Cerebellar cortex (tissue), 1 donor: ENCODE measurements at places on chromosomes 11 and 22.

DNA sequence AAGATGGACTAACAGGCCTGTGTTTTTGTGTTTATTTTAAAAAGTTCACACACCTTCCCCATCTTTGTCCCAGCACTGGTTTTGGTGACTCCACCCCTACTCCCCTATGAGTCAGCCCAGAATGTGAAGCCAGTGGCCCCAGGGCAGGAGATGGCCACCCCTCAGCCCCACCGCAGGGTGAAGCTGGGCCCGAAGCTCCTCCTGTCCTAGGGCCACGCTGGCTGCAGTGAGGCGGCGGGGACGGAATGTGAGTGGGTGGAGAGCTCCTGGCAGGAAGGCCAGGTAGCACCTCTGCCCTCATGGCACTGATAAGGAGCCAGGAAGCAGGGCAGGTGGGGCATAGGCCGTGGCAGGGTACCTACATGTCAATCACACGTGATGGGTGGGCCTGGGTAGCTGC is 39.9 kb downstream of the SGSM3 start:
- no peak for DNase-seq

- DNase-seq = no peak
These were observed 31.7 kb downstream of the IGF2 start for GRCh38 chr11:2107521-2107920.

- no peak for DNase-seq
These were observed at the start of gene MS4A8 for GRCh38 chr11:60699284-60699691. TSS of gene MS4A8 (plus strand) at chr11:60699612. CDS start at chr11:60700861, 1,249 bp downstream.

DNA sequence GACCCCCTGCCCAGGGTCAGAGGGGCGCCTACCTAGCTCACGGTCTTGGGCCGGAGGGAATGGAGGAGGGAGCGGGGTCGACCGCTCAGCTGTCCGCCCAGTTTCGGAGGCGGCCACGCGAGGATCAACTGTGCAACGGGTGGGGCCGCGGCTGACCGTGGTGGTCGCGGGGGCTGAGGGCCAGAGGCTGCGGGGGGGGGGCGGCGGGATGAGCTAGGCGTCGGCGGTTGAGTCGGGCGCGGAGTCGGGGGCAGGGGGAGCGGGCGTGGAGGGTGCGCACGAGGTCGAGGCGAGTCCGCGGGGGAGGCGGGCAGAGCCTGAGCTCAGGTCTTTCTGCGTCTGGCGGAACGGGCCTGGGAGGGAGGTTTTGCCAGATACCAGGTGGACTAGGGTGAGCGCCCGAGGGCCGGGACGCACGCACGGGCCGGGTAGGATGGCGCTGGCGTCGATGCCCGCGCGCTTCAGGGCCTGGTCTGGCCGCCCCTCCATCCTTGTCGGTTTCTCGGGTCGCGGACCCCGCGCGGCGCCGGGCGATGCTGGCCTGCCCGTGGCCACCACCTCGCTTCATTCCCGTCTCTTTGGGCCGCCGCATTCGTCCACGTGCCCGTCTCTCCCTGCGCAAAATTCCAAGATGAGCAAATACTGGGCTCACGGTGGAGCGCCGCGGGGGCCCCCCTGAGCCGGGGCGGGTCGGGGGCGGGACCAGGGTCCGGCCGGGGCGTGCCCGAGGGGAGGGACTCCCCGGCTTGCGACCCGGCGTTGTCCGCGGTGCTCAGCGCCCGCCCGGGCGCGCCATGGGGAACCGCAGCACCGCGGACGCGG is at the start of gene DRD4:
Gene DRD4, plus strand, starts transcription at position 759 of the 822 bp plus-strand sequence. Its CDS starts 36 bp downstream, at position 795.
- no peak for DNase-seq

- no peak for DNase-seq
These were observed 3.0 kb downstream of the TTC12 start for GRCh38 chr11:113317339-113317738.

GRCh38 chr22:36364255-36365019 is 23.3 kb downstream of the MYH9 start:
- no peak for DNase-seq

- no peak for DNase-seq
These were observed 115.6 kb upstream of the PDGFD start for GRCh38 chr11:104279587-104279986.

GRCh38 chr22:44042249-44043218 is 18.4 kb downstream of the PARVB start:
- no peak for DNase-seq

- DNase-seq = no peak
These were observed 3.0 kb downstream of the INSC start for GRCh38 chr11:15117751-15118150.

DNA sequence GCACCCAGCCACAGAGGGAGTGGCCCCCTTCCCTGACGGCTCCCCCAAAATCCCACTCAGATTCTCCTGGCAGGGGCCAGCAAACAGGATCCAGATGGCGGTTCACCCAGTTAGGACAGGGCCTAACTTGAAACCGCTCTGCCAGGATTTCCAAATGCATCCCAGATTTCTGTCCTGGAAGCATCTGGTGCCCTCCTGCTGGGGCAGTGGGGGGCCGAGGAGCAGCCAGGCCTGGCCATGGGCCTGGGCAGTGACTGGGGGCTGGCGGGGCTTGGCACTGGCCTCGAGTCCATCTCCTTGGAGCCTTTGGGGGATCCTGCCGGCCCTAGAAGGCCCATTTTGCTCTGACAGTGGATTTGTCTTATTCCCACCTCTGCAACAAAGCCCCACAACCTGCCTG is 17.9 kb upstream of the EMID1 start:
- DNase-seq = peak; percentile 53

- no peak for DNase-seq
These were observed 64.1 kb upstream of the EED start for GRCh38 chr11:86180423-86180822.

- no peak for DNase-seq
These were observed 90.9 kb downstream of the RRAS2 start for GRCh38 chr11:14267861-14268635.

- no peak for DNase-seq
These were observed 80.5 kb upstream of the LINC01488 start for GRCh38 chr11:69400771-69401590.

DNA sequence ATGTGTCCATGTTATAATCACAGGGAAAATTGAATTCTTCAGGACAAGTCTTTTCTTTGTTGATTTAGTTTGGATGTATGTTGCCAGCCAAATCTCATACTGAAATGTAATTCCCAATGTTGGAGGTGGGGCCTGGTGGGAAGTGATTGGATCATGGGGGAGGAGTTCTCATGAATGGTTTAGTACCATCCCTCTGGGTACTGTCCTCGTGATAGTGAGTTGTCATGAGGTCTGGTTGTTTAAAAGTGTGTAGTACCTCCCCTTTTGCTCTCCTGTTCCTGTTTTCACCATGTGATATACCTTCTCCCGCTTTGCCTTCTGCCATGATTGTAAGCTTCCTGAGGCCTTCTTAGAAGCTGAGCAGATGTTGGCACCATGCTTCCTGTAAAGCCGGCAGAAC is 100.3 kb downstream of the CCDC81 start:
- no peak for DNase-seq

- DNase-seq = no peak
These were observed 69.1 kb downstream of the LDLRAD3 start for GRCh38 chr11:36012979-36013378.

GRCh38 chr11:111378185-111378860 is 752 bp downstream of the POU2AF1 start:
- no peak for DNase-seq

GRCh38 chr11:90223248-90223585 is 368 bp upstream of the CHORDC1 start:
- no peak for DNase-seq

GRCh38 chr11:89159974-89160373 is 17.7 kb upstream of the TYR start:
- no peak for DNase-seq

- no peak for DNase-seq
These were observed 16.4 kb upstream of the KAT5 start for GRCh38 chr11:65695459-65696241.

- DNase-seq = peak; percentile 40
These were observed 6.7 kb downstream of the CENPM start for GRCh38 chr22:41939981-41940831.

GRCh38 chr11:43567396-43567975 is 113.1 kb upstream of the HSD17B12 start:
- peak; percentile 80 for DNase-seq

GRCh38 chr11:65927904-65928397 is 8.7 kb downstream of the DRAP1 start:
- DNase-seq = no peak

GRCh38 chr11:27465629-27466028 is 7.0 kb downstream of the LGR4 start:
- no peak for DNase-seq

DNA sequence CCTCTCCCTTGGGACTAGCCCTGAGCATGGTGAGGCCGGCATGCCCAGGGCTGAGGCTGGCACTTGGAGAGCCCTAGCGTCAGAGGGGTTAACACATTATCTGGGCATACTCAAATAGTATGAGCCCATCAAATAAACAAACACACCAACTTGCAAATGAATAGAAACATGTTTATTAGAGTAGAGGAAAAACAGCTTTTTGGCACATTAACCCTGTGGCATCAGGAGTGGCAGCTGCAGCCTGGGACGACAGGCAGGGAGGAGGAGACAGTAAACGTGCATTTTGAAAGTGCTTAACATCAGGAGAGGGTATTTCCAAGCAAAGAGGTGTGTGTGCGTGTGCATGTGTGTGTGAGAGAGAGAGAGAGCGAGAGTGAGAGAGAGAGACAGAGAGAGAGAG is 684.9 kb downstream of the NTM start:
- DNase-seq = peak; percentile 70

DNA sequence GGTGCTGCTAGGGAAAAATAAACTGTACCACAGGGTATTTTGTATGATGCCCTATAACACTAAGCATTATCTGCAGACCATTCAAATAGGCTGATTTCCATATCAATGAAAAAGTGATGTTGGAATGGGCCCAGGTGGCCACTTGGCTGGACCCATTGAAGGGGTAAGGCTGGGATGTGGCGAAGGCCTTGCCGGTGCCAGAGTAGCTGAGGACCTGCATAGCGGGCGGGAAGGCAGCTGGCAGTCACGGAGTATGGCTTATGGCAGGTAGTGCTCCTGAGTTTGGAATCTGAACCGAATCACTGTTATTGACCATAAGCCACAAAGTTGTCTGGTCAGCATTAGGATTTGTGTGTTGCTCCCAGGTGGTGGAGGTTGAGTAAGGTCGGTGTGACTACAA is 131.0 kb downstream of the MICAL2 start:
- DNase-seq = no peak

GRCh38 chr22:35879351-35879750 is 149.3 kb downstream of the RBFOX2 start:
- no peak for DNase-seq

DNA sequence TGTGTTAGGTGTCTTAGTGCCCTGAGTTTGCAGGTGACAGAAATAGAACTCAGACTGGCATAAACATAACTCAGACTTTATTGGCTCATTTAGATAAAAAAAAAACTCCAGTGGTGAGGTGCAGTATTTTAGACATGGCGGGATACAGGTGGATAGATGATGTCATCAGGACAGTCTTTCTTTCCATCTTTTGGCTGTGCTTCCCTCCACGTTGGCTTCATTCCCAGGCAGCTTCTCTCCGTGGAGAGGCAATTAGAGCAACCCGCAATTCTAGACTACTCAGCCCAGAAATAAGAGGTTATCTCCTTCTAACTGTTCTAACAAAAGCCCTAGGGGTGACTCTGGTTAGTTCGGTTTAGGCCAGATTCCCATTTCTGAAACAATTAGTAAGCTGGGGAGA is 40.5 kb downstream of the NCAM1 start:
- DNase-seq = peak; percentile 70

DNA sequence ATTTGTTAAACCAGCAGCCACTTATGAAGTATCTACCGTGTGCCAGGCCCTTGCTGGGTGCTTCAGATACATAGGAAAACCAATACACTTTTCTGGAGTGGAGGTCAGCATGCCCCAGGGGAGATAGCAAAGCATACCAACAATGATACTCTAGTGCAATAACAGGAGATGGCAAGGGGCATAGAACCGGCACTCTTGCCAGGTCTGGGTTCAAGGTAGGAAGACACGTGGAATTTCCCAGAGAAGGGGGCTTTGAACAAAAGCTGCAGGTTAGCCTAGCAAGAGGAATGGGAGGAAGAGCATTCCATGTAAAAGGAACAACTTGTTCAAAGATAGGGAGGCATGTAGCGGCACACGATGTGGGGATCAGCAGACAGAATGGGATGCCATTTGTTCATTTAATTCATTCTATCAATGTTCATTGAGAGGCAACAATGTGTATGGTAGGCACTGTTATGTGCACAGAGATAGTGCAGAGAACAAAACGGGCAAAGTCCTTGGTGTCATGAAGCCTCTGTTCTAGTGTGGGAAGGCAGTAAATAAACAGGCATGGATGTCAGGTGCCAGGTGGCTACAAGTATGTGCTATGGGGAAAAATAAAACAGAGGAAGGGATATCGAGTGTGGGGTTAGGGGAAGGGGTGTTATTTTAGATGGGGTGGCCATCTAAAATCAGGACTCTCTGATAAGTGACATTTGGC is 162.6 kb upstream of the E2F8 start:
- DNase-seq = no peak

GRCh38 chr22:43004362-43005035 is 10.4 kb downstream of the PACSIN2 start:
- DNase-seq = peak; percentile 46

- DNase-seq = peak; percentile 74
These were observed 1.0 kb upstream of the TOB2 start for GRCh38 chr22:41447435-41448188.

GRCh38 chr22:25540908-25541660 is 23.4 kb upstream of the GRK3 start:
- DNase-seq = no peak

DNA sequence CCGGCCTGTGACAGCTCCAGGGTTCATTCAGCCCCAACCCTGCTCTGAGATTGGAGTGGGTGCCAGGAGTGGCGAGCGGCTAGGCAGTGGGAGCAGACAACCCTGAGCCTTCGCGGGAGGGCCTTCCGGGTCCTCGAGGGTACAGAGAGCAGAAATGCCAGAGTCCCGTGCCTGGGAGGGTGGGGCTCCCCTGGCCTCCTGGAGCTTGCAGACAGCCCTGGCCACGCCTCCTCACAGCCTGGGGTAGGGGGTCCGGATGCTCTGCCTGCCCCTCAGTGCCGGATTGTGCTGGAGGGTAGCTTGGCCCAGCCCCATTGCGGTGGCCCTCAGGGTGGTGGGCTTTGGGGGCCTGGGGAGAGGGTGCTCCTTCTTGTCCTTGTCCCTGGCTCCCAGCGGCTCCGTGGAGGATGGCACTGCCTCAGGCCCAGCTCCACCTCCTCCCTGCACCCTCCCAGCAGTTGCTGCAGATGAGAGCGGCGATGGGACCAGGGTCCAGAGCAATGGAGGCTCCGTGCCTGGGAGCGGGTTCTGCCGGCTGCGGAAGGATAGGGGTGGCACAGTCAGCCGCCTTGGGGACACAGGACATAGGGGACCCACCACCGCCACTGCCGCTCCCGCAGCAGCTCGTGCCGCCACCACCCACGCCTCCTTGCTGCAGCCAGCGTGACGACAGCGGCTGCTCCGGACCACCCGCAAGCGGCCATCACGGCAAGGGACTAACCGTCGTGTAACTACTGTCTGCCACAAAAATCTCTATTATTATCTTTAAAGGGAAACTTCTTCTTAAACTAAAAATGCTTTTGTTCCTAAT is 34.9 kb upstream of the OR10G7 start:
- DNase-seq = no peak

DNA sequence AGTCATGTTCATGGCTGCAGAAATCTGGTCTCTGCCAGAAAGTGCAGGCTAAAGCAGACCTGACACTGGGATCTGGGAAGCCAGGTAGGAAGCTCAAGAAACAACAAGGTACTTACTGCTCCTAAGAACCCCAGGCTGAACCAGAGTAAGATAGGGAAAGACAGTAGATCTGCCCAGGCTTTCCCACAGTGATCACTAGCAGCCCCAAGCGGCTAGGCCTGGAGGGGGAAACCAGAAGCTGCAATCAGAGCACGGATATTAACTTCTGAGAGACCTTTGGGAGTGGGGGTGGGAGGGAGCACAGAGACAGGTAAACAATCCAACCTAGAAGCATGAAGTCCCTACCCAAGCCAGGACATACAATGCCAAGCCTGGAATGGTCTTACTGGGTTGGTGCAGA is 135.2 kb upstream of the C11orf58 start:
- DNase-seq = no peak
